ENCODE measurements at places on chromosomes 2 and 18.

DNA sequence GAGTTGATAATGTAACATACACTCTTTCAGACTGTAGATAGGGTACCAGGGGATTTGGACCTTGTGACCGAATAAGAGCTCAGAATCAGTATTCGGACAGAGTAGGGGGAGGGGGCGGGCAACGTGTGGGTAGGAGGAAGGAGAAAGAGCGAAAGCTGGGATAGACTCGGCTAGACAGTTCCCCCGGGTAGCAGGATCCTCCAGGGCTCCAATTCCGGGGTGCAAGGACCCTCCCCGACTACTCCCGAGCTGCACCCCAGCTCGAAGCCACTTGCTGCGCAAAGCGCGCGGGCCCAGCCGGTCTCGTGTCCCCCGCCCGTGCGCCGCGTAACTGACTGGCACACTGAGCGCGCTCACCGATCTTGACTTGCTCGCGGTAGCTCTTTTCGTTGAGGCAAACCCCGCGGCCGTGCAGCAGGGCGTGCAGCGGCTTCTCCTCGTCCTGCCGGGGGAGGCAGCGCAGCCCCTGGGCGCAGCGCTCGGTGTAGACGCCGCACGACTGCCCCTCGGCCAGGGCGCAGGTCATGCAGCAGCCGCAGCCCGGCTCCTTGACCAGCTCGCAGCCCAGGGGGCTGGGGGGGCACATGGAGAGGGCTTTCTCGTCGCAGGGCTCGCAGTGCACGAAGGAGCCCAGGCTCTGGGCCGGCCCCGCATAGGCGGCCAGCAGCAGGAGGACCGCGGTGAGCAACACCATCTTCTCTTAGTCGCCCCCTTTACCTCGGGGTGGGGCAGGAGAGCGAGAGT is 1.1 kb downstream of the IGFBP5 start:
- no peak for DNase-seq

GRCh38 chr2:239630618-239631286 is 229.9 kb upstream of the HDAC4 start:
- DNase-seq, result peak; percentile 1

GRCh38 chr18:23757437-23757733 is 68.1 kb downstream of the LAMA3 start:
- no peak for DNase-seq

GRCh38 chr2:30649278-30649677 is 158.0 kb downstream of the CAPN13 start:
- DNase-seq, result no peak

GRCh38 chr2:40859617-40860016 is 407.7 kb upstream of the SLC8A1 start:
- DNase-seq, result no peak

GRCh38 chr2:196170606-196171247 is 651 bp downstream of the STK17B start:
- no peak for DNase-seq

DNA sequence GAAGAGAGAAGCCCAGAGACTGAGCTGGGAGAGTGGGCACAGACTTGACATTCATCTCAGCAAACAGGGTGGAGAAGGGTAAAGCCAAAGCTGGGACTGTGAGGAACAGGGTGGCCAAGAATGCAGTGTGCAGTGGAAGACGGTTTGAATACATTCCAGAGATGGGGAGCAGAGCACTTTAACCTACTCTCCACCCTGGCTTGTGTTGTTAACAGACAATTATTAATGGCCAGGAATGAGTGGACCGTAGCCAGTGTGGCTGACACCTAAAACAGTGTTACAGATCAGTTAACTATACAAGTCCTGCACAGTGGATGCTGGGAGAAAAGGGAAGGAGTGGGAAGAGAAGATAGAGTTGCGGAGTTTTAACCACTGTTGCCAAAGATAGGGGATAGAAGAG is 7.4 kb upstream of the NAB1 start:
- no peak for DNase-seq

DNA sequence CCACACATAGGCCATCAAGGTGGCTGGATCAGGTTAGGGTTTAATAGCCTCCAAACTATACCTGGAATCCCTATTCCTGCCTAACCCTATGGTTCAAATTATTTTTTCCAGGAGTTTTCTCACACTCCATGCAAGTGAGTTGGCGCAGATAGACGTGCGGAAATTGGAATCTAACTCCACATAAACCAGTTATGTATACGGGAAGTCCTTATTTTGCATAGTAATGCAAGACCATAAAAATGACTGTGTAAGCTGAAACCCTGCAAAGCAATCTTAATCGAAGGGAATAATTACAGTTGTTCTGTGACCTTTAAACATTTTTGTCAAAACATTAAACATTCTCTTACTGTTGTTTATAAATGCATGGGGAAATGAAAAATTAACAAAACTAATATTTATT is 200.1 kb upstream of the SIX2 start:
- DNase-seq, result no peak

DNA sequence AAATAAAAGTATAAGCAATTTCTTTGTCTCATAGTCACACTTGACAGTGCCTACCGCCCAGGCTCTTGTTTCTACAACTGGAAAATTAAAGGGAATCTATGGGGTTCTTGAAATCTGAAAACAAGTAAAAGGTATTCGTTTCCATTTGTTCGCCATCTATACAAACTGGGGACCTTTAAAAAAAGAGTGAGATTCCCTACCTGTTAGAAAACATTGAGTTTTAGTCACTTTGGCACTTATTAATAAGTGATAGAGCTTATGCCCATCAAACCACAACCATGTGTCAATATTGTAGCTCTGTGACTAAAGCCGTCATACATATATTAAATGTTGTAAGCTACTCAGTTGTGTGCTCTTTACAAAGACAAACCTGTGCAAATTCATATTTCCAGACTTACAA is 13.2 kb downstream of the FN1 start:
- no peak for DNase-seq

DNA sequence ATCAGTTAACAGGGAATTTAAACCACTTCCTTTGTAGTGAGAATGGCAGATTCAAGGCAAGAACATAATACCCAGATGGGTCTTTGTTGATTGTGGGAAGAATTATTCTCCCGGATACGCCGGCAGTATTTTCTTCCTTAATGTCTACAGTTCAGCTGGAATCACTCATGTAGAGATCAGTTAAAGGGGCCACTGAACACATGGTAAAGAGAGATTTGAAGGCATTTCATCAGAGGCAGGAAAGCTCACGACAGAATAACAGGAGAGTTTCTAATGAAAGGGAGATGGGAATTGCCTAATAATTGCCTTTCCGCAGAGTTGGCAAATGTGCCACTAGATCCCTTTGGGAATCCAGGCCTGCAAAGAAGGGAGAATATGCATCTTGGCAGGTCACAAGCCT is 327.7 kb upstream of the ZNF804A start:
- no peak for DNase-seq

Data from LoVo (cell line).